ENCODE measurements at places on chromosomes 12 and 14. TPM values are rescaled to one million over a fixed set of nuclear protein-coding genes. Genes with fewer than 3 reads are reported as not detected.

GRCh38 chr14:95527387-95528002 is 7.4 kb upstream of the GLRX5 start:
- DNase-seq: peak; percentile 71

- DNase-seq: no peak
These were observed 37.2 kb downstream of the SUPT16H start for GRCh38 chr14:21346532-21347135.

GRCh38 chr14:104264495-104265265 is 126.3 kb downstream of the KIF26A start:
- DNase-seq: no peak

DNA sequence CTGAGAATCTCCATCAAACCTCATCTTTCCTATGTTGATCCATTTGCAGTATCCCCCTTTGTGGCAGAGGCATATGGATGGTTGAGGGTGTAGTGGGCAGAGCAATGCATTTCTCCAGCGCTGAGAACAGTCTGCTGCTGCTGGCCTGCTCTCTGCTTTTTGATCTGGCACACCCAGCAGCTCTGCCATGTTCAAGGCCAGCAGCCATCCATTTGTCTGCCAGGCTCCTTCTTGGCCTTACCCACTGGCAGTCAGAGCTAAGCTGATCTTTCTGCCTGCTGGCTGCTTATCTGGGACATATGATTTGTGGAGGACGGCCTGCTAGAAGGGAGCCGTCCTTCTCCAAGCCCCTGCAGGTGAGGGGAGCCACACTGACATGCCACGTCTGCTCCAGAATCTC is 17.0 kb downstream of the NPC2 start:
- DNase-seq: no peak

- DNase-seq: no peak
These were observed 375.3 kb downstream of the SEC23A start for GRCh38 chr14:38727731-38728130.

DNA sequence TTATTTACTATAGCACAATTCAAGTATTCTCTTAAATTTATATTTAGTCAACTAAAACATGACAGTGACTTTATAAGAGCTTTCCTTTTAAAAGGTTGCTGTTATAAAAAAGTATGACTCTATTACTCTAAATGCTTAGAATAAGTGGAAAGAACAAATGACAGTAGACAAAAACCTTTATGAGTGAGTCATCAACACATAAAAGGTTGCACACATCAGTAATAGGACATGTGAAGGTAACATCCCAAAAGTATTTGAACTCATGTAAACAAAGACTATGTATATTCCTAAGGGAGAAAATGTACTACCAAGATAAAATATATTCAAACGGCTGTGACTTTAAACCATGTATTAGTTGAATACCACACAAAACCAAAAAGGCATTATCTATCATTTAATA is 98.8 kb downstream of the PAWR start:
- DNase-seq: no peak

The BHLHE41 gene
- total RNA-seq: under 0.01 TPM

The KRT72 gene
- total RNA-seq: not detected

The HIGD1C gene
- total RNA-seq: not detected

All from lung microvascular endothelial cell (primary cell).